Transverse colon (tissue), 4 donors: ENCODE measurements at places on chromosomes 1 and 21. TPM values are rescaled to one million over a fixed set of nuclear protein-coding genes. Genes with fewer than 3 reads are reported as not detected.

Gene ANKRD45
- total RNA-seq, result not detected

Gene FCRL6
- 1.4 TPM for total RNA-seq

- no peak for DNase-seq
These were observed 35.6 kb downstream of the SHCBP1L start for GRCh38 chr1:182917378-182917777.

Gene FAM151A
- 1.4 TPM for total RNA-seq

Gene SH2D5
- total RNA-seq, result not detected

Gene LCE2C
- not detected for total RNA-seq

Gene KHDRBS1
- total RNA-seq, result 63.7 TPM

Gene ERICH3
- total RNA-seq, result not detected

DNA sequence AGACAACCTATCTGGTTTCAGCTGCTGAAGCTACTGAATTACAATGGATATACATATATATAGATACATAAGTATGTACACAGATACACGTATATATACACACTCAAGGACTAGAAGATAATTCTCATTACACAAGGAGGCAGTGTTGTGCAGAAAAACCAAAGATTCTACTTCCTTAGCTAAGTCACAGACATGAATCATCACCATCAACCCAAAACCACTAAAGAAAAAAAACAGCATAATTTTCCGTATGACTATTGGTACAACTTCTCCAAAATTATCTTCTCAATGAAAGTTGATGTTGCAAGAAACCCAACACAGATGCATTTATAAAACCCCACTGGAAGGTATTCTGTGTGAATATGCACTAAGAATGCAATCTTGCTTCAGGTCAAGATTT lies 36.8 kb upstream of the RPF1 start:
- no peak for DNase-seq

DNA sequence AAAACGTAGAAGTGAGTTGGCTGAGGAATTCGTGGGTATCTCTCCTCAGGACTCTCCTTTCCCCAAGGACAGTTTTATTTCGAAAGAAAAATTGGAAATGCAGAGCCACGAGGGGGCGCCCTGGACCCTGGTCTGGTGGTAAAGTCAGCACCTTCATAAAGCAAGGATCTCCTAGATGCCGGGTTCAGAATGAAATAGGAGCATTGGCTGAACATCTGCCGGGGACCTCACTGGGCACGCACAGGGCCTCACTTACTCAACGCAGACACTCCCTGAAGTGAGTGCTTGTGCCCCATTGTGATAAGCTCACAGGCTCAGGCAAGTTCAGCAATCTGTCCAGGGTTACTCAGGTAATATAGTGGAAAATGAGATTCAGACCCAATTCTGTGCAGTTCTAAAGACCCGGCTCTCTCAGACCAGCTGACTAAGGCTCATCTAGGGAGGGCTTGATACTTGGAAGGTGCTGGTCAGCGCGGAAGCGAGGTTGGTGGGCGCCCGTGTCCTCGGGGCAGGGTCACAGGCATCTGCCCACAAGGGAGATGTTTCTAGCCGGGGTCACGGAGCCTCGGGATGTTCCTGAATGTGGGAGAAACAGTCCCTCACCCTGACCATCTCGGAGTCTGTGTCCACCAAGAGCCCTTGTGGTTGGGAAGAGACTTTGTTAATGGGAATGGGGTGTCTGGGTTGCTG lies 55.7 kb upstream of the ETV3 start:
- DNase-seq, result peak; percentile 75

DNA sequence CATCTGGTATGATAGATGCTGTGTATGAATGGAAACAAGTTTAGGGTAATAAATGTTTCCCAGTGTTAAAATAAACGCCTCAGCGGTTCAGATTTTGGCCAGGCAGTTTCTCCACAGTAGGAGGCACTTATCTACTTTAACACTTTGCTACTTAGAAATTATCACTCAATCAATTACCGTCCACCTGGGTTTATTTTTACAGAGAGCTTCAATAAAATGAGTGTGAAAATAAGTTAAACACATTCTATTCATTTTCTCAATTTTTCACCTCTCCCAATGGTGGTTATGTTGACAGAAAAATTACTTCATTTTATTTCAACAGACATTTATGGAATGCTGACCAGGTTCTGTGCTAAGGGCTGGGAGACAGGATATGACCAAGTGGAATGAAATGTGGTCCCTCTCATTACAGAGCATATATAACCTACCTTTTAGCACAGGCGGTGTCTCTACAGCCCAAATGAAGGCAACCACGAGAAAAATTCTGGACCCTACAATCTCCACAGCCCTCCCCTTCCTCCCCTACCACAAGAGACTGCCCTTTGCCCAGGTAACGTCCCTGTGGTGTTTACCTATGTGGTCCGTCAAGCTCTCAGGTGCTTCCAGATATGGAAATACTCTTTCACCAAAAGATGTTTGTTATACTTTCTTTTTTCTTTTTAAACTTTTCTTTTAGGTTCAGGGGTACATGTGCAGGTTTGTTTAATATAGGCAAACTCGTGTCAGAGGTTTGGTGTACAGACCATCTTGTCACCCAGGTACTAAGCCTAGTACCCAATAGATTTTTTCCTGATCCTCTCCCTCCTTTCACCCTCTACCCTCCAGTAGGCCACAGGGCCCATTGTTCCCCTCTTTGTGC lies 105.5 kb downstream of the HLCS start:
- DNase-seq, result no peak

GRCh38 chr1:43302721-43303470 lies 2.1 kb downstream of the TIE1 start:
- peak; percentile 76 for DNase-seq

DNA sequence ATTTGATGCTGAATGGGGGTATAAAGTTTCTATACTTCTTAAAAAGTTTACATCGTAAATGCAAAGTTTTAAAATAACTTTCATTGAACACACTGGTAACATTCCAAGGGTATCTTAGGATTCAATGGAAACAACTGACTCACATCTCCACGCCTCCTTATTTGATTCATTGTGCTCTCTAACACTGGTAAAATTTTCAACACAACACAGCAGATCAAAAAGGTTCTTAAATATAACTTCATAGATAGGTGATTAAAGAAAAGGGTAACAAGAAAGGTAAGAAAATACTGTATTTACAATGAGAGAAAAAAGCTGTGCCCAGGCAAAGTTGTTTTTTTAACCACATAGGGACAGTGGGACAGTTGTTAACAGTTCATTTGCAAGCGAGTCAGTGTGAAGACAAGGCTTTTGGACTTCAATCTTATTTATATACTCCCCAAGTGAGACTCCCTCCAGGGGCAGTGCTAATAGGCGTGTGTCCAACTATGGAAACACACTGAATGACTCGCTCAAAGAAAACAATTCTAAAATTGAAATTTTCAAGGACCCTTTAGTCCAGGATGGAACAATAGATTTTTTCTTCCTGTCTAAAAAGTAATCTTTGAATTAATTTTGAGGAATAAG lies 140.5 kb downstream of the TIAM1 start:
- DNase-seq, result no peak

DNA sequence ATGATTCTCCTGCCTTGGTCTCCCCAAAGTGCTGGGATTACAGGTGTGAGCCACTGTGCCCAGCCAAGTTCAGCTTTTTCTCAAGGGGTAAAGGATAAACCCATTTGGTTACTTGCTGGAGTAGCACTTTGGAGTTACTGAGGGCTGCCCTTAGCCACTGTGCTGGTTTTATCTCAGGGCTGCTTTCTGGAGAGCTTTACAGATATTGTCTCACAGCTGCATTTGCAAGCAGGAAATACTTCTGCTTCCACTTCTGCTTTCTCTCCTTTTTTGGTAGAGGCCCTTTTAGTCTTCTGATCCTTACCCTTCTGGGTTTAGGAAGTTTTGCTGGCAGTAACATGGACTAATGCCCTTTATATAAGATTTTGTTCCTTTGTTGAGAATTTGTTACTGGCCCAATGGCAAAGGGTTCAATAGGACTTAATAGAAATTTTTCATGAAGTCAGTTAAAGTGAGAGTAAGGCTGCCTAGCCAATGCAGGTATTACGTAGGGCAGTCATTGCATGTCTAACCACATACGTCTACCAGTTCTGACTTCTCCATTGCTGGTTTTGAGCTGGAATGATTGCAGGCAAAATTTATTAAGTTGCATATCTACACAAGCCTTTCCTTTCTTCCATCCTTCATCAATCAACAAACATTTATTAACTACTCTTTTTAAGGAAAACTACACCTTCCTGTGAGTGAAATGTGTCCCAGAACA lies 24.4 kb downstream of the CAP1 start:
- DNase-seq, result peak; percentile 25

DNA sequence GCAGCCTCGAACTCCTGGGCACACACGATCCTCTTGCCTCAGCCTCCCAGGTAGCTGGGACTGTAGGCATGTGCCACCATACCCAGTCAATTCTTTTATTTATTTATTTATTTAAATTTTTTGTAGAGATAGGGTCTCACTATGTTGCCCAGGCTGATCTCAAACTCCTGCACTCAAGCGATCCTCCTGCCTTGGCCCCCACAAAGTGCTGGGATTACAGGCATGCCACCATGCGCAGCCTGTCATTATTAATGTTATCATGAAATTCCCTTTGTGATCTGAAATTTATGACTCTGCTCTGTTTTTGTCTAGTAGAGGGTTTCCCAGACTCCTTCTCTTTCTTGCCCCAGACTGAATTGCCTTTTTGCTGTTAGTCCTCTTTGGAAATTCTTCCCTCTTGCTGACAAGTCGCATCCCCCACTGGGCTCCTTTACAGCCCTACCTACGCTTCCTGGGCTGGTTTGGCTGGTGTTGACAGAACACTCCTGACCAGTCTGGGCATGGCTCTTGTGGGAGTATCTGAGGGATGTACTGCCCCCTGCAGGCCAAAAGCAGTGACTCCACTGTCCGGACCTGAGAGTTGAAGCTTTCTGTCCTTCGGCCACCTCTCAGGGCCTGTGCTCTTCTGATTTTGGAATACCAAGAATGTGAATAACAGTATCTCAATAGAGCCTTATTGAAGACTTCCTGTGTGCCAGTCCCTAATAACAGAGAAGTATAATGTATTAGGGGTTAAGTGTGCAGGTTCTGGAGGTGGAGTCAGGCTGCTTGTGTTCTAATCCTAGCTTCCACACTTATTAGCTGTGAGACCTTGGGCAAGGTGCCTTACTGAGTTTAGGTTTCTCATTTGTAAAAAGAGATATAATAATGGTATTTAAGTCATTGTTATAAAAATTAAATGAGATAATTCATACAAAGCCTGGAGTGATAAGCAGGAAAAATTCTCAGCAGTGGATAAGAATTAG lies 28.2 kb downstream of the TCEANC2 start:
- DNase-seq, result peak; percentile 84

GRCh38 chr1:74003806-74004205 lies 194.2 kb downstream of the LRRIQ3 start:
- DNase-seq, result no peak

- DNase-seq, result no peak
These were observed 19.0 kb upstream of the SLC6A9 start for GRCh38 chr1:44050261-44050660.

GRCh38 chr1:113662101-113662500 lies 97.2 kb downstream of the PHTF1 start:
- DNase-seq, result no peak
